Choroid plexus epithelial cell (primary cell): ENCODE measurements at places on chromosomes 16 and 17.

- DNase-seq: no peak
These were observed 26.7 kb upstream of the PRM1 start for GRCh38 chr16:11307639-11308492.

- peak; percentile 31 for DNase-seq
These were observed 9.5 kb downstream of the KRT12 start for GRCh38 chr17:40857535-40857934.

DNA sequence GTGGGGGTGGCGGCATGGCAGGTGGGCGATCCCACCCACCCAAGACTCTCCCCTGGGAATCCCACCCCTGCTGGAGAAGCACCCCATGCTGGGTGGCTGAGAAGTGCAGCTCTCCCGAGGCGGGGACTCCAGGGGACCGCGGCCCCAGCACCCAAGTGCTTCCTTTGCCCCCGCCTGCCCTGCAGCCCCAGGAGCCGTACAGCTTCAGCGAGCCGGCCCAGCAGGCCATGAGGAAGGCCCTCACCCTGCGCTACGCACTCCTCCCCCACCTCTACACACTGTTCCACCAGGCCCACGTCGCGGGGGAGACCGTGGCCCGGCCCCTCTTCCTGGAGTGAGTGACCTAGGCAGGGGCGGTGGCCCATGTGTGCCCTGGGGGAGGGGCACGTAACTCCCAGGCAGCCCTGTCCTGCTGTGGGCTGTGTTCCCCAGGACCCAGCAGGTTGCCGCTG lies 11.7 kb downstream of the GAA start:
- no peak for DNase-seq

GRCh38 chr17:3903051-3903825 lies 10.4 kb upstream of the CAMKK1 start:
- DNase-seq: no peak

- no peak for DNase-seq
These were observed 46.3 kb upstream of the ACSM2B start for GRCh38 chr16:20622498-20622870.
